Myometrial cell (primary cell): ENCODE measurements at places on chromosomes 1 and 21. TPM values are rescaled to one million over a fixed set of nuclear protein-coding genes. Genes with fewer than 3 reads are reported as not detected.

HFM1 gene
- total RNA-seq = not detected in 2 replicates

NHLH1 gene
- not detected in 2 replicates for total RNA-seq

SPRR5 gene
- total RNA-seq = not detected in 2 replicates

ADGRB2 gene
- 2.5 and 5.2 TPM in 2 replicates for total RNA-seq

ITLN2 gene
- total RNA-seq = not detected in 2 replicates

FAM177B gene
- not detected in 2 replicates for total RNA-seq

HECTD3 gene
- total RNA-seq = 37.2 and 43.8 TPM in 2 replicates

KIF2C gene
- 39.7 and 53.3 TPM in 2 replicates for total RNA-seq

GJA5 gene
- total RNA-seq = not detected in 2 replicates

APCS gene
- total RNA-seq = not detected in 2 replicates

CFHR1 gene
- 0.29 TPM in 1 of 2 replicates, not detected in the other for total RNA-seq

PCP4L1 gene
- total RNA-seq = not detected in 2 replicates

MX2 gene
- total RNA-seq = 0.86 and 1.2 TPM in 2 replicates

KCND3 gene
- total RNA-seq = not detected in 2 replicates

CFHR3 gene
- total RNA-seq = not detected in 2 replicates

MFSD2A gene
- total RNA-seq = 3.7 and 4.6 TPM in 2 replicates

HYI gene
- total RNA-seq = 40.4 and 64.3 TPM in 2 replicates

SPRR2B gene
- total RNA-seq = not detected in 2 replicates

NSL1 gene
- 19.0 and 25.0 TPM in 2 replicates for total RNA-seq

GRIK1 gene
- total RNA-seq = not detected in 2 replicates

SLC30A2 gene
- not detected in 2 replicates for total RNA-seq

TEDDM1 gene
- not detected in 2 replicates for total RNA-seq

EXTL1 gene
- 4.3 and 26.5 TPM in 2 replicates for total RNA-seq

KRTAP22-2 gene
- total RNA-seq = not detected in 2 replicates

RAB7B gene
- total RNA-seq = 6.2 and 6.3 TPM in 2 replicates

CCDC185 gene
- total RNA-seq = not detected in 2 replicates

WARS2 gene
- 13.3 and 15.8 TPM in 2 replicates for total RNA-seq

KLF18 gene
- total RNA-seq = not detected in 2 replicates

LRRC39 gene
- not detected in 2 replicates for total RNA-seq

LCE3B gene
- not detected in 2 replicates for total RNA-seq

SUSD4 gene
- total RNA-seq = 0.29 and 0.35 TPM in 2 replicates

PTPN7 gene
- total RNA-seq = not detected in 2 replicates

ZNF362 gene
- total RNA-seq = 5.8 and 8.7 TPM in 2 replicates

TP73 gene
- 0.53 TPM in 1 of 2 replicates, not detected in the other for total RNA-seq

NBPF6 gene
- not detected in 2 replicates for total RNA-seq

AQP10 gene
- total RNA-seq = not detected in 2 replicates

RAB25 gene
- total RNA-seq = not detected in 2 replicates

CRYAA gene
- not detected in 2 replicates for total RNA-seq

NBPF10 gene
- total RNA-seq = 0.58 and 1.1 TPM in 2 replicates

VAMP4 gene
- total RNA-seq = 3.7 and 3.9 TPM in 2 replicates

GJA9 gene
- total RNA-seq = not detected in 2 replicates

ADORA1 gene
- total RNA-seq = 0.53 TPM in 1 of 2 replicates, not detected in the other

FMO4 gene
- 4.0 and 4.1 TPM in 2 replicates for total RNA-seq

UTS2 gene
- total RNA-seq = not detected in 2 replicates

FCMR gene
- 1.2 TPM in 1 of 2 replicates, not detected in the other for total RNA-seq

HSD17B7 gene
- total RNA-seq = 45.8 and 54.6 TPM in 2 replicates

CYP4Z1 gene
- not detected in 2 replicates for total RNA-seq

PRELP gene
- 0.18 and 0.58 TPM in 2 replicates for total RNA-seq

DR1 gene
- total RNA-seq = 40.1 and 42.9 TPM in 2 replicates

LCE2C gene
- not detected in 2 replicates for total RNA-seq

FAM78B gene
- total RNA-seq = 0.29 and 2.7 TPM in 2 replicates

PROK1 gene
- not detected in 2 replicates for total RNA-seq
